ENCODE measurements at places on chromosomes 3 and 15.

DNA sequence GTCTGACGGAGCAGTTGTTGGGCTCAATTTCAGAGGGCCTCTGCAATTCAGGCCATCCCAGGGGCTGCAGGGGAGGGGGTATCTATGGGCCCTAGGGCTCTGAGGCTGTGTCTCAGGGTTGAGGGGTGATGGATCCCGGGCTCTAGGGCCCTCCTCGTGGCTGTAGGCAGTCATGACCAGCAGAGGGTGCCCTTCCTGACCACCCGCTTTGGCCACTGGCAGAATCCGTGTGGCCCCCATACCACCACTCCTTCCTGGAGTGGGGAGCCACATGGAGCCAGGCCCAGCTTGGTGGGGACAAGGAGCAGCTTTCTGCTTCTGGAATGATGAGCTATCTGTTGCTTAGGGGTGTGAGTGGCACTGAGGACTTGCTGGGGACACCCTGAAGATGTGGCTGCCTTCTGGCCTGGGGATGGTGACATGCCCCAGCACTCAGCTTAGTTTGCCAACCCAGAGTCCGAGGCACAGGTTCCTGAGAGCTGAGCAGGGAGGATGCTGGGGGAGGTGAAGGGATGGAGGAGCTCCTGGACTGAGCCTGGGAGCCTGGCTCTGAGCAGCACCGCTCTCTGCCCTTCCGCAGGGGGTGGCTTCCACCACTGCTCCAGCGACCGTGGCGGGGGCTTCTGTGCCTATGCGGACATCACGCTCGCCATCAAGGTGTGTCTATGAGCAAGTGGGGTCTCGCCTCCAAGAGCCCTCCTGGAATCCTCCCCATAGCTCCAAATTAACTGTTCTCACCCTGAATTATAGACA, 20.2 kb downstream of the HDAC11 start:
- no peak for DNase-seq

DNA sequence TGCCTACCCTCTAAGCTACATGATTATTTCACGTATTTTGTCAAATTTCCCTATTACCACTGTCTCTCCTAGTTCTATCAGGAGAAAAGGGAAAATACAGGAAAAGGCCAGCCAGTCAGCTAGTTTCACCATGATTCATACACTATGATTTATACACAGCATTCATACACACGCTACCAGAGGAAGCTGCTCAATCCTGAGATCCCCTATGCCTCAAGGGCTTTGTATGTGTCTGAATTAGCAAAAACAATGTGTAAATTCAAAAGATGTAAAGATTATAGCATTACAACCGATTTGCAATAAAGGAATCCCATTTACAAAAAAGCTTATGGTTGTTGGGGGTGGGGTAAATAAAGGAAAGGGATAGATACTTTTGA, 3.1 kb upstream of the ACKR4 start:
- DNase-seq = no peak

DNA sequence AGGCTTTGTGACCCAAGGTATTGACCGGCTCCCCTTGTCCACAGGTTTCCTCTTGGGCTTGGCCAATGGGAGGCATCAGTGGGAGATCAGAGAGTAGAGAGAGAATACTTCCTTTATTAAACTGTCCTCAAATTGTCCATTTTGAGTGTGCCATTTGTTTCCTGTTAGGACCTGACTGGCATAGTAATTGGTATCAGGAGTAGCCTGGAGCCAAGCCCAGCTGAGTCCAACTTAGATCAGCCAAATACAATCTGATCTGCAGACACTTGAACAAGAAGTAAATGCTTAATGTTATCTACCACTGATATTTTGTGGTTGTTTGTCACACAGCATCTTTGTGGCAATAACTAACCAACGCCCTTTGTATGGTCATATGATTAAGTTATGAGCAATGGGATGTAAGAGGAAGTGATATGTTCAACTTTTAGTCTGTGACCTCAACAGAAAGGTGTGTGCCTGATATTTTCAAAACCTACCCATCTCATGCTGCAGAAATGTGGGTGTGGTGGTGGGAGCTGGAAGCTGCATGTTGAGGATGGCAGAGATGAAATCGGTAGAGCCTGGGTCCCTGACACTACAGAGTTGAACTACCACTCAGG, 13.3 kb downstream of the MYD88 start:
- DNase-seq = peak; percentile 52

- DNase-seq = no peak
Observed at GRCh38 chr3:130918328-130918727, 24.4 kb downstream of the ATP2C1 start.

- no peak for DNase-seq
Observed at GRCh38 chr3:148925845-148926244, 60.7 kb downstream of the CPA3 start.

GRCh38 chr15:42604894-42605744, 29.7 kb downstream of the STARD9 start:
- DNase-seq = no peak

DNA sequence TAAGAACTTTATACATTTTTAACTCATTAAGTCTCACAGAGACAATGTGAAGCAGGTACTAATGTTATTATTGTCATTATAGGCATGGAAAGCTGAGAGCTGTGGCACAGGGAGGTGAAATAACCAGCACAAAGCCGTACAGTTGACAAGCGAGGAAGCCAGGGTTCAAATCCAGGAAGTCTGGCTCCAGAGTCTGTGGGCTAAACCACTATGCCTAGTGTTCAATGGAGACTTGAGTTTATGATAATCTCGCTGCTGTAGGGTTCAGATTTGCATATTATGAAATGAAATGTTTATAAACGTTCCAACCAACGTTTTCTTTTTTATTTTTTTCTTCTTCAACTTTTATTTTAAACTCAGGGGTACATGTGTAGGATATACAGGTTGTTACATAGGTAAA, 60.0 kb downstream of the CHST2 start:
- no peak for DNase-seq
